CD4-positive, CD25-positive, alpha-beta regulatory T cell (primary cell): ENCODE measurements at places on chromosomes 2 and 18. TPM values are rescaled to one million over a fixed set of nuclear protein-coding genes. Genes with fewer than 3 reads are reported as not detected.

The CTLA4 gene
- 459 TPM for total RNA-seq

DNA sequence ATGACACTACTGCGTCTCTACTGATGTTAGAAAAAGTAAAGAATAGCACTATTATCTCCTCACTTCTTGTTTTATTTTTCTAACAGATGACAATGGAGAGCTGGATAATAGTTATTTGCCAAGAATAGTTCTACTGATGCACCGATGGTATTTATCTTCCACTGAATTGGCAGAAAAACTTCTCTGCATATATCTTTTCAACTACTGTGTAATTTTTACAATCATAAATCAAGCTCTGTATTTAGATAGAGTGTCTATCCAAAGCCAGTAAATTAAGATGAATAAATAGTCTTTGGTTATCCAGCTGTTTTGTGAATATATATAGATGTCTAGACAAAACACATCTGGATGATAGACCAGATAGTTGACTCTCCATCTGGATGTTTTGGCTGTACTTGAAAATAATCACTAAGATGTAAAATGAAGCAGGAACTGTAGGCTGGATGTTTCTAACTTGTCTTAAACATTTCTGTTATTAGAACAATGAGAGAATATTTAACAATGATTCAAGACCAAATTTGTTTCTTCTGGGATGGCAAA, 40.1 kb downstream of the RASGRP3 start:
- no peak for DNase-seq

- DNase-seq: no peak
These were observed 38.8 kb downstream of the GCG start for GRCh38 chr2:162113088-162113775.

GRCh38 chr2:144215701-144216675, 303.9 kb downstream of the ZEB2 start:
- DNase-seq: no peak

The NOL4 gene
- not detected for total RNA-seq
